DMS79 treated with DMSO at 0.1 percent for 48 hours (cell line): ENCODE measurements at places on chromosomes 6 and 20.

DNA sequence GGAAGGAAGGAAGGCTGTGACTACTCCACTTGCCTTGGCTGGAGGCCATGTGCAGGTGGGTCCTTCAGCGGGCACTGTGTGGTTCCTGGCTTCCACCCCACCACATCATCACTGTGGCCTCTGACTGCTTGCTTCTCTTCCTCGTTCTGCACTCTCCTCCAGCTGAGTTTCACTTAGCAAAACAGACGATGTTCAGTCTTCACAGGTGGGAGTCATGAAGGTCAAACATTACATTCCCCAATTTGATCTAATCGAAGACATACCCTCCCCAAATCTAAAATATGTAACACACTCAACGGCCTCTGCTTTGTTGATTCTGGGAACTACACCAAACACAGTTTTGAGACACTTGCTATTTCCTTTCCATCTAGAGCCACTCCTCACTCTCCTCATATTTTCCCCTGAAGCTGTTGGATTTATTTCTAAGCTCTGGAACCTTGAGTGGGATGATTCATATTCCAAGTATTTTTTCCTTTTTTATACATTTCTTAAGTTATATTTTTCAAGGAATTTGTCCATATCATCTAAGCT lies 132.5 kb upstream of the FOXA2 start:
- DNase-seq = no peak

- DNase-seq = no peak
Measured at GRCh38 chr20:5402903-5403531, 86.3 kb upstream of the PROKR2 start.

- DNase-seq = no peak
Measured at GRCh38 chr20:600141-600540, 10.0 kb downstream of the TCF15 start.

- DNase-seq = no peak
Measured at GRCh38 chr6:155245831-155246230, 18.0 kb upstream of the CLDN20 start.

GRCh38 chr6:156695742-156696141 lies 81.4 kb upstream of the ARID1B start:
- no peak for DNase-seq

- DNase-seq = no peak
Measured at GRCh38 chr6:88493717-88494116, 327.6 kb upstream of the CNR1 start.

DNA sequence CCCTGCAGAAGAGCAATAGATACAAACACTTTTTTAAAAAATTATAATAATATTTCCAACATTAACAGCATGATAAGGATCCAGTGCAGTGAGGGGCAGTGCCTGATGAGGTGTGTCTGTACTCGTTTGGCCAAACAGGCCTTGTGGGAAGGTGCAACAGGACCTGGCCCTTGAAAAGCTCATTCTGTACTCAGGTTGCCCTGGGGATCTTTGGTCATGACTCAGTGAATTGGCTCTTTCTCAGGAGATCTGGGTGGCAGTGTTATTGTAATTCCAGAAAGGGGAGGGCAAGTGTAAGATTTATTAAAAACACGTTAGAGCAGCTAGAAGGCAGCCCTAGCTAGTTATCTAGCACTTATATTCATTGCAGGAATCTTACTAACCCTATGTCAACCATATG lies 2.9 kb upstream of the SPINT3 start:
- DNase-seq = no peak

DNA sequence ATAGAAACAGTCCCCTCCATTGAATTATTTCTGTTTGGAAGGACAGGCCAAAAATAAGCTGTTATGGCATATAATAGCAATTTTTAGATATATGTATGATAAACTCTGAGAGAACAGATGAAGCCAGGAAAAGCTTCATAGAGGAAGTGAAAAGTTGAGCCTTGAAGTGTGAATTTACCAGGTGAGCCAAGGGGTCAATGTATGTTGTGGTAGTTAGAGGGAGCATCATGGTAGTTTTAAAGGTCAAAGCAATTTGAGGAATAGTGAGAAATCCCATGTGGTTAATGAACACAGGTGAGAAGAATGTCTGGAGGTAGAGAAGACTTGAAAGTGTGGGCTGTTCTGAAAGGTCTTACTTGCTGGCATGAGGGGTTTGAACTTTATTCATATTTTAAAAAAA lies 47.0 kb downstream of the COL19A1 start:
- no peak for DNase-seq

DNA sequence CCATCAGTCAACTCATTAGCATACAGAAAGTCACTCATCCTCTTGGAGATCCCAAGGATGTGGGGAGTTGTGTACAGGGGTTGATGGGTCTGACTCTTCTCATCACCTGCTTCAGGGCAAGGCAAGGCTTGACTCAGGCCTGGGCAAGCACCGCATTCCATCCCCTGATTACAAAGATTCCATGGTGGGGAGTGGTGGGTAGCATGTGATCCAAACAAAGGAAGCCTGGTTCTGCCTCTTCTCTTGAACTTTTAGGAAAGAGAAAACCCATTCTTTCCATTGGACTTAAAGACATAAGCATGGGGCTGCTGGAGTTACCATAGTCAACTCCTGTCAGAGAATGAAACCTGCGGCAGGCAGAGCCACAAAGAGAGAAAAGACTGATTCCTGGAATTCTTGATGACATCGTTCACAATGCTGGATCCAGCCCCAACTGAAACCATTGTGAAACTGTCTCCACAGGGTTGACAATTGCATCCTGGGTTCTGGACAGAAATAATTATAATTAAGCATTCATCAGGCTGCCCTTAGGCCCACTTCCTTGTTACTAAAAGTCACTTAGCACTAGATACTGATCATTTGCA lies 235.8 kb upstream of the KCNG1 start:
- no peak for DNase-seq

GRCh38 chr6:149480502-149481280 lies 4.1 kb downstream of the ZC3H12D start:
- no peak for DNase-seq
